ENCODE measurements at places on chromosomes 3 and 15.

GRCh38 chr3:145118303-145118702 is 1042.7 kb downstream of the PLOD2 start:
- DNase-seq = no peak

DNA sequence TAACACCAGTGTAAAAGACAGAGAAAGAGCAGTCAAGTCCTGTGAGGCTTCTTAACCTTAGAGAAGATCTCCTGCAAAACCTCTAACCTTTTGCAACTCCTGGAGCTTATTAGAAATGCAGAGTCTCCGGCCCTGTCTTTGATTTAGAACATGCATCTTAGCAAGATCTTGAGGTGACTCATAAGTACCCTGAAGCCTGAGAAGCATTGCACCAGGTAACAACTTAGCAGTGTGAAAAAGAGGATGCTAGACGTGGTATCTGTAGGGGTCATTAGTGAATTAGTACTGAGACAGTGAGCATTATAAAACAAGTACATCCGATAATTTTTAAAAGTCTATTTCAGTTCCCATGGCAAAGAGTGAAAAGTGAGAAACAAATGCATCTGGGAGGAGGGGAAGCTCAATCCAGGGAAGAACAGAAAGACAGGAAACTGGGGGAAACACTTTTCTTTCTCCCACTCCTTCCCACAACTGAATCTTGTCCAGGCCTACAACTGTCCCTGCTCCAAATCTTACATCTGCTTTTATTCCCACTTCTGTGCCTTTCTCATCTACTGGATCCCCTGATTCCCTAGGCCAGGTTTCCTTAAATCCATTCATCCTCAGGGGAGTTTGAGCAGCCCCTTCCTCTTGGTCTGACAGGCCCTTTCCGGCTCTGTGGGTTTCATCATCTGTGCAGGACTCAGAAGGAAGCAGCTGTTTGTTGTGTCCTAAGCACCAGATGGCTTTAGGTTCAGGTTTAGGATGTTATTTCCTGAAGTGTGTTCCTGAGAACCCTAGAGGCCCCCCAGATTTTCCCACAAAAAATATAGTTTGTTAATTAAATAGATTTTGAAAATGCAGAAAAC is 128.1 kb upstream of the IL12A start:
- DNase-seq = no peak

- DNase-seq = no peak
These were observed 597.3 kb downstream of the NAALADL2 start for GRCh38 chr3:175456466-175456865.

- DNase-seq = no peak
These were observed 33.0 kb upstream of the AMOTL2 start for GRCh38 chr3:134407239-134407625.

- no peak for DNase-seq
These were observed 20.0 kb downstream of the WNT5A start for GRCh38 chr3:55467099-55467498.

DNA sequence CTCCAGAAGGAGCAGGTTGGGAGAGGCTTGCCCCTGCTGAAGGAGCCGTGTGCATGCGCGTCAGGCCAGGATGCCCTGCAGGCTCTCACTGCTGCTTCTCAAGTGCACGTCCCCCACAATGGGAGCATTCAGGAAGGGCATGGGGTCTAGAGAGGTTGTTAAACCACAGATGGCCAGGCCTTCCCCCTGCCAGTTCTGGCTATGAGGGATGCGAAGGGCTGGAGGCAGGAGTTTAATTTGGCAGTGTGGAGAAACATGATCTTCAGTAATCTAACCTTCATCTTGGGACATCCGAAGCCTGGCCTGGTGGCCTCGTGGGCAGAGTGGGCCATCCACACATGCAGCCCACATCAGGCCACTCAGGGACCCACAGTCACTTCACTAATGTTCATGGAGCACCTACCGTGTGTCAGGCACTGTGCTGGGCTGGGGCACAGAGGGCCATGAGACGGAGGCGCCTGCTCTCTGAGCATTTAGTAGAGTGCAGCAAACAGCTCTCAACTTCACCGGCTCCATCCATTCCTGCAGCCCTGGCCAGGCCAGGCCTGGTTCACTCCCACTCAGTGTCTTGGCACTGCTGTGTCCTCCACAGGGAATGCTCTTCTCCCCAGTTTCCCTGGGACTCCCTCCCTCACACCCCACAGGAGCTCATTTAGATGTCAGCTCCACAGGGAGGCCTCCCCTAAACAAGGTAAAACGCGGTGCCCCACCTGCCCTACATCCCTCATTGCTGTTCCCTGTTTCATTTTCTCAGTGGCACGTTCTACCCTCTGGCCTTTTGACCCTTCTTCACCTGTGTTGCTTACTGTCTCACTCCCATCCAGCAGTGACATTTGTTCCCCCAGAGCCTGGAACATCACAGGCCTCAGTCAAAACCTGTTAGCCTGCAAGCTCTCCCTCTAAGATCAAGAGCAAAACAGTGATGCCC is 4.0 kb downstream of the CFAP100 start:
- DNase-seq = no peak

GRCh38 chr3:71956716-71957115 is 171.8 kb upstream of the PROK2 start:
- no peak for DNase-seq

DNA sequence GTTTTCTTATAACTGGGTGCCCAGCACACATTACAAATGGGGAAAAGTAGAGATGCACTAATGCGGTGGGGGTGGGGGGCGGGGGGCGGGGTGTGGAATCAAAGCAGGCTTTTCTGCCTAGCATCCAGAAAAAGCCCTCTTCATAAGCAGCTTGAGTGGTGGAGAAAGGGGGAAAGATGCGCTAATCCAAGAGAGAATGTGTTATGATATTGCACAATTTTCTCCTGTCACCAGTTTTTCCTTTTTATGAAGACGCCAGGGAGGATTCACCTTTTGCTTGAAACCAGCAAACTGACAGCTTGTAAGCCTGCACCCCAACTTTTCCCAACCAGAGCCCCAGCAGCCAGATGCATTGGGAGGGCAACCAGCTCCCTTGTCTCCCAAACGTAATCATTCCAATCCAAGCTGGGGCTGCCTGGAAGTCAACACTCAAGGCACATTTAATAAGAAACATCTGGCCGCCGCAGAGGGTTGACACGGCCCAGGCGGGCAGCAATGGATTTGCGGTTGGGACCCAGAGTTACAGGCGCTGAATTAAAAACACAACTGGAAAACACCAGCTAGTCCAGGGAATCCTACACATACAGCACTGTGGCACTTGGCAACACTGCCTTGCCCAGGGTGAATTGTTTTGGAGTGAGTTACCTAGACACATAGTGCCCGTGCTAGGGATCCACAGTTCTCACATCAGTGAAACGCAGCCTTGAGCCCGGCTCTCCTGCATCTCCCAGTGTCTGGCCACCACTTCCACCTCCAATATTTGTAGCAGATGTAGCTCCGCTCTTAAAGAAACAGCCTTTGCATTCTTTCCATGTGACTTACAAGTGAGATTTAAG is 218.5 kb upstream of the PRICKLE2 start:
- DNase-seq = no peak

DNA sequence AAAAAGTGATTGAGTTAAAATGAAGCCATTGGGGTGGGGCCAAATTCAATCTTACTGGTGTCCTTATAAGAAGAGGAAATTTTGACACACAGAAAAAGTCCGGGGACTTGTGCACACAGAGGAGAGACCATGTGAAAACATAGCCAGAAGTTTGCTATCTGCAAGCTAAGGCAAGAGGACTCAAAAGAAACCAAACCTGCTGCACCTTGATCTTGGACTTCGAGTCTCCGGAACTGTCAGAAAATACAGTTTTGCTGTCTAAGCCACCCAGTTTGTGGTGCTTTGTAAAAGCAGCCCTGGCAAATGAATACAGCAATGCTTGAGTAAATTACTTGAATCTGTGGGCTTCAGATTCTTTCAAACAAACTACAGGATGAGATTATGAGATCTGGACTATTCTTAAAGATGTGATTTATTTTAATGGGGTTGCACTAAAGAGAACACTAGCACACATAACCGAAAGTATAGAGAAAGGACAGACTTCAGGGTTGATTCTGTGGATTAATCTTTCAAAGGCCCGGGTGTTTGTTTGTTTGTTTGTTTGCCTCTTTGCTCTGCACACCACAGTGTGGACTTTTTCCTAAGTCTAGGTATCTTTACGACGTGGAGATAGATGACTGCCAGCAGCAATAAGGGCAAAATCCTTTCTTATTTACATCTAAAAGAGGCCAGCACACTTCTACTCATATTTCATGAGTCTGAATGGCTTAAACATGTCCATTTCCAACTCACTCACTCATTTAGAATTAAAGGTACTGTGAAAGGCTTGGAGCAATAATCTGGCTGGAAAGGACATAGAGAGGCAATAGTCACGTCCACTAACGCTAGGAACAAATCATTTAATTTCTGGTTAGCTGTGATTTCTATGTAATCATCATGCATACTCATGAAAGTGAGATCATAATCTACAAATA is 53.9 kb upstream of the SSR3 start:
- no peak for DNase-seq

DNA sequence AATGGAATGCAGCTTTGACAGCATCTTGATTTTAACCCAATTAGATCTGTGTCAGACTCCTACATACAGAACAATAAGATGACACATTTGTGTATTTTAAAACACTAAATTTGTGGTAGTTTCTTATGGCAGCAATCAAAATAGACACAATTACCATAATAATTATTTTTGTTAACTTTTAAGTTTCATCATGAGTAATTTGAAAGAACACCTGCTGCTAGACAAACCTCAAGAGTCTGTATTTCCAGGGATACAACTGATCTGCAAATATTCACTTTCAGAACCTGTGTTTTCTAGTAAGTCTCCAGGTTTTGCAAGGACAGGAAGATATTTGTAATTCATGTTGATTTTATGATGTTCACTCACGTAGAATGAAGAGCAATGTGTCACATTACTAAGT is 736.8 kb downstream of the DIPK2A start:
- DNase-seq = no peak

DNA sequence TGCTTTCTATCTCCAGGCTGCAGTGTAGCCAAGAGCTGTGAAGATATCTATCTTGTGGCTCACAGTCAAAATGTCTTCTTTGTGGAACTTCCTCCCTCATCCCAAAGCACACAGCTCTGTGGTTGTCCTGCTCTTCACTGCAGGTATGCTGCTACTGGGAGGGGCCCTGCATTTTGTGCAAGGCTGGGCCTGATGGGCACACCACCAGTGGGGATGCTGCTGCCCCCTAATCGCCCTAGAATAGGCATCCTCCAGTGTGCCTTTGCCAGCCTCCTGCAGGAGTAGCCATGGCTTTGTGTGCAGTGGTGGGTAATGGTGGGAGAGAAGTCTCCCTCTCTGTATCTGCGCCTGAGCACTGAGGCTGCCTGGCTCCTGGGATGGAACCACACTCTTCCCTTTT is 297.3 kb downstream of the DOCK3 start:
- no peak for DNase-seq

DNA sequence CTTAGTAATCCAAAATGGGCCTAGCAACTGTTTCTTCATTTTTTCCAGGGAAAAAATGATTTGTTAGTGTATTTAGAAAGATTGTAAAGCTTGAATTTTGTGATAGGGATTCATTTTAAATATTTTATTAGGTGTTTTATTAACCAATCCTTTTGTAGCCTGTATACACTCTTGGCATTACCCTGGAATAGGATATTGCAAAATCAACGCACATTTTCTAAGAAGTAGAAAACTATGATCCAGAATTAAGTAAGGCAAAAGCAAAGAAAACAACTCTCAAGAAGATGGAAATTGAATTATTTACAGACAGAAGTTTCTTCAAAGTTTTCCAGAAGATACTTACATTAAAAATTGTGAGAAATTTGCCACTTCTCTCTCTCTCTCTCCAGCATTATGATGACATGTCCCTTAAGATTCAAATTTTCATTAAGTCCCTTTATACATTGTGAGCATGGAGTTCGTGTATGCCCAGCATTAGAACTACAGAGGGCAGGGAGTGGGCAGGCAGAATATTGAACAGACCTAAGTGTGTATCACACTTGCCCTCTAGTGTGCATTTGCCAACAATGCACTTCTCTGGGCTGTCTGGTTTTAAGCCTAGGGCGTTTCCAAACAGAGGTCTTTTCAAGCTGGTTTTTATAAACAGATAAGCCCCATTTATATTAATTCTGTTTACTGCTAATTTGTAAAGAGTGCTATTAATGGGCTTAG is 28.5 kb upstream of the CMSS1 start:
- DNase-seq = peak; percentile 56

GRCh38 chr15:57947781-57948180 is 117.7 kb downstream of the ALDH1A2 start:
- no peak for DNase-seq

DNA sequence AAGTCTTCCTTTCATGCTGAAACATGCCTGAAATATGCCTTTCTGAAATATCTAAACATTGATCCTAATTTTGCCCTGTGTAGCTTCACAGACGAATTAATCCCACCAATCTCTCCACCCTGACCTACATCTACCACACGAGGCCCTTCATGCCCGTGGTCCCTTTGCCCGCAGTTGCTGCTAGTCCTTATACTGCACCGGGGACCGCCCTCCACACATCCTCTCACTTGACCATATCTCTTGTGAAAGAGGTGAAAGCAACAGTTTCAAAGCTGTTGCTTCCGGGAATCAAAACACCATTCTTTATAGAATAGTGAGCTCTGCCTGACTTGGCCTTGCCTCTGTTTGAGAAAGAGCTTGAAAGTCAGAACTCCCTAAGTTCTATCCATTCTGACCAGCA is 499.5 kb downstream of the NTRK3 start:
- no peak for DNase-seq

DNA sequence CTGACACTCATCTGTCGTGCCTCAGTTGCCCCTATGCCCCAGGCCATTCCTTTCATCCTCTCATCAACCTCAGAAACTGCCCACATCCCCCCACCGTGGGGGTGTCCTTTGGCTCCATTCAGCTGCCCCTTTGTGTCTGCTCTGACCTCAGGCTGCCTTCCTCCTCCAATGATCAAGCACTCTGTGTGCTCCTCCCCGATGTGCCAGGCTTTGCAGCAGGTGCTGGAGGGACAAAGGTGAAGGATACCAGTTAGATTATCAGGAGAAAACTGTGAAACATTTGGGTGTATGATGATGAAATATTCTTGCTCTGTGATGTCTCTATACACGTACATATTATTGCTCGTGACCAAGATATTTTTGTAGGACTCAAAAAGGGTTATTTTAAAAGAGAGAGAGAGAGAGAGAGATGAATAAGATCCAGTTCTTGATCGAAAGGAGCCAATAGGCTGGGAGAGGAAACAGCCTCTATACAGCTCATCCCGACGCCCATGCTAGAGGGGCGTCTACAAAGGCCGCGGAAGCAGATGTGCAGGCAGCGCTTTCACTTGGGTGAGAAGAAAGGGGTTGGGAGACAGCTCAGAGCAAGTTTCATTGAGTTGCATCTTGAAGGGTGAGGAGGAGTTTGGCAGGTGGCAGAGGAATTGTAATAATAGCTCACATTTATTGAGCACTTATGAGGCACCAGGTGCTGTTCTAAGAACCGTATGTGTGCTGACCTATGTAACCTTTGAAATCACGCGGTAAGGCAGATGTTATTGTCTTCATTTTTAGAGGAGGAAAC is 28.3 kb upstream of the ADCY5 start:
- DNase-seq = no peak
